ENCODE measurements at places on chromosomes 7 and 10.

DNA sequence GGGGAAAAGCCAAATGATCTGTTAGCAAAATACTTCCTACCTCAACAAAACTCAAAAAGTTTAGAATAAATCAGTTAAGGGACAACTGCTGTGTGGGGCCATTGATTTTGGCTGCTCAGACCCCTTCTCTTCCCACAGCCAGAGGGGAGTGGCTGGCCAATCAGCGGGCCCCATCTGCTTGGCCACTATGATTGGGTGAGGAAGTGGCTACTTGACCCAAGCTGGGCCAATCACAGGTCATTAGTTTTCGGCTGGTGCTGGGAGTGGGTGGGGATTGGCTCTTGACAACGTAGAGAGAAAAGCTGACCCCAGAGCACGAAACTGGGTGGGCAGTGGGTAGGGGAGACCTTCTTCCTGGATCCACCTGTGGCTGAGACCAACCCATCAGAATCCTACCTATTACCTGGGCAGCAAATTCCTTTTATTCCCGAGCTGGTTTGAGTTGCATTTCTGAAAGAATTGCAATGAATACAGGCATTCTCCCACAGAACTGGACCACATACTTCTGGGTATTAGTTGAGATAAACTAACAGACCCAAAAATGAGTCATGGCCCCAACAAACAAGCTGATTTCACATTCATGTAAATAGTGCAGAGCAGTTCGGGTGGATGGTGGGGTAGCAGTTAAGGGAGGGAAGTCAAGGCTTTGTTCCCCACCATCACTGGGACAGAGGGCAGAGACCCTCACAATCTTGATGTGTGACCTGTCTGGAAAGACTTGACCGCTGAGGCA, 35.6 kb upstream of the HMX3 start:
- no peak for DNase-seq

GRCh38 chr10:122162671-122163173, 108.4 kb upstream of the BTBD16 start:
- DNase-seq: peak; percentile 17

- DNase-seq: no peak
Observed at GRCh38 chr7:6157685-6158423, 114.6 kb downstream of the CYTH3 start.

DNA sequence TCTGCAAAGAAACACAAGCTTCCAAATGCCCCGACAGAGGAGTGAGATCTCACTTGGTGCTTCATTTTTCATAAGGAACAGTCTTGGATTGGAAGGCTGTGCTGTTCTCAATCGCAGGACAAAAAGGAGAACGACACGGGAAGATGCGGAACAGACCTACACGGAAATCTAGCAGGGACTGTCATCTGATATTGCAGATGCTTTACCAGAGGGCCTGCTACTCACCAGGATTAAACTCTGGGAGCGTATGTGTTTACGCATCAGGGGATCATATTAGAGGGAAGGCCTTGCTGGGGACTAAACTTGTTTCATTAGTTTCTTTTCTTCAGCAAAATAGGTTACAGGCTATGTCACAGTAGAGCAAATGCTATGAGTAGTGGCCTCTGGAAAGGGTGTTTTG, 82.8 kb upstream of the EEPD1 start:
- DNase-seq: no peak

- no peak for DNase-seq
Observed at GRCh38 chr10:26057466-26057865, 123.4 kb downstream of the MYO3A start.
